ENCODE measurements at places on chromosomes 5 and 9.

- DNase-seq = no peak
Measured at GRCh38 chr9:70315389-70315788, 56.6 kb downstream of the SMC5 start.

- no peak for DNase-seq
Measured at GRCh38 chr5:151480384-151481293, 33.2 kb downstream of the SLC36A1 start.

- peak; percentile 58 for DNase-seq
Measured at GRCh38 chr5:155587458-155587857, 573.9 kb downstream of the KIF4B start.

DNA sequence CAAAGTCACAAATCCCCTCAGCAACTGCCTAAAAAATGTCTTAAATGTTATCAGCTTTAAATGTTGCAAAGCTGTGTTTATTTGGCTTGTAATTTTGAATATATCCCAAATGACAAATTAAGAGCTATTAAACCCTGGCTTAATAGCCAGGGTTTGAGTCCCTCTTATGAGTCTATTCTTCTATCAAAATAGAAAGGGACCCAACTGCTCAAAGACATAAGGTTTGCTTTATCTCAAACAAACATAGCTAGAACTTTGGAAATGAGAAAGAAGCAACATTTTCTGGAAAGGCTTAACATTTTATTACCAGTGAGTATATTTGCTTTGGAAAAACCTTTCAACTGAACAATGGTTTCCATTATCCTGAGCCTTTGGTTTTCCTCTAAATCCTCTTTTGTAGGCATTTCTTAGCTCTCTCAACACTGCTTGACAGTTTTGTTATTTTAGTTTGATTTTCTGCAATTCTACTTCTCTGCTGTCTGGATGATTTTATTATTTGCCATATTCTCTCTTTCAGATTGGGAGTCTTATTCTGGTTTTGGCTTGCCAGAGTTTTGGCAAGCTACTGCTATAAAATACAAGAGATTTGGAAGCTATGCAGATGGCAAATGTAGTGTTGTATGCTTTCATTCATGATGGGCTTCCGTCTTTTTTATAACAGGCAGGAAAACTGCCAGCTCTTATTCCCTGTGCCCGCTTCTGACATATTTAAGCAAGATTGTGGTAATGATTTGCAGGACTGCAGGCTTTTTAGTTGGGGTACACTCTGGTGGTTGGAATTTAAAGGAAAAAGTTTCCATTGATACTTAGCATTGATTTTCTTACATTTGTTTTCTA, 734.9 kb downstream of the DTWD2 start:
- no peak for DNase-seq

GRCh38 chr5:102856389-102856777, 101.3 kb downstream of the PAM start:
- DNase-seq = no peak

DNA sequence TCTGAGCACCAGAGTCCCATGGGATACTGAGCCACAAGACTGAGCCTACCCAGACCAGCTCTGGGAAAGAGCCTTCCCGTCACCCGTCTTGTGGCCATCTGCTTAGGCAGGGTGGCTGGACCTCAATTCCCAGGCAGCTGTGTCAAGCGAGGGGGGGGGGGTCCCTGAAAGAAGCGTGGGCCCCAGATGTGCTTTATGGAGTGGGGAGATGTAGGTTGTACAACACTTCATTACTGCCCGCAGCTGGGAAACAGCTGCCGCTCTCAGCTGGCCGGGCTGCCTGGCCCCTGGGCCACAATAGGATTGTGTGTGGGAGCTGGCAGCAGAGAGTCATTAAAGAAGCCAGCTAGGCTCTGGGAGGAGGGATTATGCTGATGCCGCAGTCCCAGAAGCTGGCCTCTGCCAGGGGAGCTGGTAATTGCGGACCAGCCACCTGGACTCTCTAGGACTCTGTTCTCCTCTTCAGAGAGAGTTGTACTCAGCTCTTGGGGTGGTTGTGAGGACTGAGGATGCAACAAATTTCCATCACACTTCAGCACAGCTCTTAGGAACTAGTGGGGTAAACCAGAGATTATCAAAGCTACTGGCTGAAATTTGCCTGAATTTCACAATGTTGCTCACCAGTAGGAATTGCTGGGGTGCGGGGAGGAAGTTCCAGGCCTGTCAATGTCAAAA, 145.4 kb downstream of the GADD45G start:
- DNase-seq = no peak

GRCh38 chr5:154039458-154039829, 677 bp downstream of the MFAP3 start:
- no peak for DNase-seq

GRCh38 chr5:126494393-126494792, 71.2 kb downstream of the GRAMD2B start:
- no peak for DNase-seq

GRCh38 chr5:137040641-137041340, 458.3 kb downstream of the SPOCK1 start:
- DNase-seq = no peak

DNA sequence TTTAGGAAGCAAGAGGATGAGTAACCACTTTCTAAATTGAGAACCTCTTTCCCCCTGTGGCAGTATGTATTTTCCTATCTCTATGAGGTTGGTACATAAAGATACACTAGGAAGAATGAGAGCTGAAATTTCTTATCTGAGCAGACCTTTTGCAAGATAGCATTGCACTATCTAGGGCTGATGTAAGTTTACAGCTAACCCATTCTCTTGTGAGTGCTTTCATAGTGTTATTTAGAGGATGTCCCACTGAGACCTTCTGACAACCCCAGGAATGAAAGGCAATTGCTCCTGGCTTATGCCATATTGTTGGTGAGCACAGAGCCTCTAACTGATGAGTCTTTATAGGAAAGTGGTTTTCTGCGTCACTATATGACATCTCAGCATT, 1209.3 kb upstream of the CDH6 start:
- DNase-seq = no peak

DNA sequence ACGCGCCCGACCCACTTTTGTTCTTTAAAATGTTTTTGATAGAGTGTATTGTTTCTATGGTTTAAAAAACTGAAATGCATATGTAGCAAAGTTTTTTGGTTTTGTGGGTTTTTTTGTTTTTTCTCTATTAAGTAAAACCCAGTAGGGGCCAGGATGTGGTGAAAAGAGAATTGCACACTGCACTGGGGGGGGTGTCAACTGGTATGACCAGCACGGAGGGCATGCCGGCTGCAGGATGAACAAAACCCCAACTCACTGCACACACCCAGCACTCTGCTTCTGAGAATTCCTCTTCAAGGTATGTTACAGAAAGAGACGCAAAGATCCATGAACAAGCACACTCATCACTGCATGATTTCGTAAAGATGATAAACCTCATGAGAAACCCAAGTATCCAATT, 75.0 kb downstream of the STK10 start:
- DNase-seq = no peak

DNA sequence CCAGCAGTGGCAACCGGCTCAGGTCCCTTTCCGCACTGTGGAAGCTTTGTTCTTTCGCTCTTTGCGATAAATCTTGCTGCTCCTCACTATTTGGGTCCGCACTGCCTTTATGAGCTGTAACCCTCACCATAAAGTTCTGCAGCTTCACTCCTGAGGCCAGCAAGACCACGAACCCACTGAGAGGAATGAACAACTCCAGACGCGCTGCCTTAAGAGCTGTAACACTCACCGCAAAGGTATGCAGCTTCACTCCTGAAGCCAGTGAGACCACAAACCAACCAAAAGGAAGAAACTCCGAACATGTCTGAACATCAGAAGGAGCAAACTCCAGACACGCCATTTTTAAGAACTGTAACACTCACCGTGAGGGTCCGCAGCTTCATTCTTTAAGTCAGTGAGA, 103.5 kb downstream of the GLIS3 start:
- DNase-seq = no peak

DNA sequence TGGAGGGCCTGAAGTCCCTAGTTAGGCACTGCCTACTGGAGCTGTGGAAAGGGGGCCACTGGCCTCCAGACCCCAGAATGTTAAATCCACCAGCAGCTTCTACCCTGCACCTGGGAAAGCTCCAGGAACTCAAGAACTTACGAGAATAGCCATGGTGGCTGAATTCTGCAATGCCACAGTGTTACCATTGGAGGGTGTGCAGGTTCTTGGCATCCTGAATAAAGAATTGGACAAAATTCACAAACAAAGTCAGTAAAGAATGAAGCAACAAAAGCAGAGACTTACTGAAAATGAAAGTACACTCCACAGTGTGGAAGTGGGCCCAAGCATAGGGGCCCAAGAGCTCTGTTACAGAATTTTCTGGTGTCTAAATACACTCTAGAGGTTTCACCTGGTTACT, 107.0 kb downstream of the PRDM9 start:
- DNase-seq = no peak

DNA sequence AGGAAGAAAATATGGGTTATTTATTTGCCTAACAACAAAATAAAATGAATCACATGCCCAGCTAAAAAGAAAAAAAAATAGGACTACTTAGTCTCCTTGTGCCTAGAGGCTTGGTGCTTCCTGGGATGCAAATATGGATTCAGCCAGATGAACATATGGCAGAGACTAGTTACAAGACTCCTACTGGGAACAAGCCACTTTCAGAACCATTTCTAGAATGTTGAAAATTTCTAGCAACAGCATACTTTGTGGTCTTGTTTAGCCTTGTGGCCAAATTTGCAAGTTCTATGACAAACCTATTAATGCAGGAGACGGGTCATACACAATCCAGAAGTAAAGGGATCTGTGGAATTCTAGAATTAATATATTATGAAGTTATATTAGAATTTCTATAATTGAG, 198.7 kb downstream of the CHSY3 start:
- no peak for DNase-seq

- DNase-seq = no peak
Measured at GRCh38 chr5:54469622-54470021, 14.1 kb downstream of the HSPB3 start.

GRCh38 chr9:119792242-119792641, 423.0 kb upstream of the BRINP1 start:
- DNase-seq = no peak

- no peak for DNase-seq
Measured at GRCh38 chr5:146606893-146607292, 90.9 kb upstream of the GPR151 start.

- no peak for DNase-seq
Measured at GRCh38 chr5:149404746-149405549, 25.9 kb upstream of the IL17B start.

DNA sequence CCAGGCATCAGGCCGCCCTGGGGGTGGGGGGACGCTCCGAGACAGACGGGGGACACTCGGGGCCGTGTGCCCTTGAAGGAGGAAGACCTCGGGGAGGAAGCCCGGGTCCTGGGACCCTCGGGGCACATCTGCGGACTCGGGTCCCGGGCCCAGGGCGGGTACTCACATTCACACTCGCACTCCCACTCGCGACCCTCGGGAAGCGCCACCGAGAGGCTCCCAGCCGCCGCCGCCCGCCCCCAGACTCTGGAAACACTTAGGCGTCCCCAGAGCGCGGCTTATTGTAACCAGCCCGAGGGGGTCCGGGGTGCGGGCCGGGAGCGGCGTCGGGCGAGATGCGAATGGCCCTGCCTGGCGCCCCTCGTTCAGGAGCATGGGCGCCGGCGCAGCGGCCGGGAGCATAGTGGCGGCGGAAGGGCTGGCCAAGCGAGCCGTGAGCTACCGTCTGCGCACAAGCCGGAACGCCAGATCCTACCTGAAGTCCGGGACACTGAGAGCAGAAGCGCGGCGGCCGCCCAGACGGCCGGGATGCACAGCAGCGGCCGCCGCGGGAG, 559 bp downstream of the ROR2 start:
- no peak for DNase-seq

- DNase-seq = no peak
Measured at GRCh38 chr5:54882841-54883240, 102.6 kb downstream of the ESM1 start.

DNA sequence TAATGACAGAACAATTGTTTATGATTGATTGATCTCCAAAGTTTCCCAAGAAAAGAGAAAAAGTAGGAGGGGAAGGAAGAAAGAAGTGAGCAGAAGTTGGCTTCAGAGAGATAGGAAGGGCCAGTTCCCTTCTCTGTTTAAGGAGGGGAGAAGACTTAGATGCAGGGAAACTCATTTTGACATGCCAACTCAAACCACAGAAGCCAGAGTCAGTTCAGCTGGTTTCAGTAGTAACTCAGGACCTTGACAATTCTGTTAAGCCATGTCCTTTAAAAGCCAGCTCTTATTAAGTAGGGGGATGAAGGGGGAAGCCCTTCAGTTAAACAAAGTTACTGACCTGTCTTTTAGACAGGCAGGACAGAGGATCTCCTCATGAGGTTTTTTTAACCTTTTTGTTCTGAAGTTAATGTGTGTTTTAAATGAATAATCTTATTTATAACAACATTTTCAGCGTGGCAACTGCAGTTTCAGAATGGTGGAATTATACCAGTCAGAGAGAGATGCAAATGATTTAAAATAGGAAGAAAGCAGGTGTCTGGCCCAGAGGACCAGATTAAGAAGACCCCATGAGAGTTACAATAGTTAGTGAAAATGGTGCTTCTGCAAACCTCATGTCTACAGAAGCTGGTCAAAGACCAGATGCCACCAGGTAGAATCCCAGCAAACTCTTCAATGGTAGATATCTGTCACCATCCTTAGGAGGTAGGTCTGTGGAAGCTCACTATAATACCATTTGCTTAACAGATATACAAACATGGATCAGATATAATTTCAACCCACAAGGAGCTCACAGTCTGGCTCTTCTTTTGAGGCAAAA, 29.3 kb upstream of the ABL1 start:
- DNase-seq = no peak

DNA sequence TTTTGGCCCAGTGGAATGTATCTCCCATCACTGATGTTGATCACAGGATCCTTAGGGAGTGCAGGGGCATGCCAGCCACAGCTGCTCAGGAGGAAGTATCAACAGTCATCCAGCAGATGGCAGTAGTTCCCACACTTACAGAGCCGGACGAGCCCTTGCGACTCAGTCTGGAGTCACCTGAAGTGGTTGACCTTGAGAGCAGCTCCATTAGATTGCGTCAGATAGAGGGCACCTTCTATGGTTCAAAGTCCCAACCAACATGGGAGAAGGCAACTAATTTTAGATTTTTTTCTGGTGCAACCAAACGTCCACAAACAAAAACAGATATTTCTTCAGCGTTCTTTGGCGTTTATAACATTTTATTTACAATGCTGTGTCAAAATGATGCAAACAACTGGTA, 124.5 kb downstream of the EGFLAM start:
- DNase-seq = peak; percentile 76

GRCh38 chr5:139188558-139189270, 9.5 kb downstream of the SIL1 start:
- DNase-seq = no peak

DNA sequence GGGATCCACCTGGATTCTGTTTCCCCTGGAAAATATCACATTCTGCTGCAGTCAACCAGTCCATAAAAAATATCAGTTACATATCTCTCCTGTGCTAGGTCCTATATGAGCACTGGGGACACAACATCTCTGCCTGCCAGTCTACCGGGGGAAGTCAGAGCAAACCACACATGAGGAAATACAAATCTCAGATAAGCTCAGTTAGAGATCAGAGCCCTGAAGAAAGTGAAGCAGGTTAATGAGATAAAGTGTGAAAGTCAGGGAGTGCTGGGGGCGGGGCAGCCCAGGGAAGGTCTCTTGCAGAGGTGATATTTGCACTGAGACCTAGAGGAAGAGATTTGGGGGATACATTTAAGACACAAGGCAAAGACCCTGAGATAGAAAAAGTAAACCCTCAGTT, 67.8 kb upstream of the SLC1A1 start:
- DNase-seq = no peak

- DNase-seq = no peak
Measured at GRCh38 chr9:26311463-26311995, 581.1 kb downstream of the CAAP1 start.

All from NCI-H2029 (cell line).